ENCODE measurements at places on chromosomes 13 and 19. TPM values are rescaled to one million over a fixed set of nuclear protein-coding genes. Genes with fewer than 3 reads are reported as not detected.

PLK5 gene
- not detected for total RNA-seq

CGB3 gene
- not detected for total RNA-seq

LGALS14 gene
- not detected for total RNA-seq

VSTM1 gene
- not detected for total RNA-seq

CYP2S1 gene
- 1.4 TPM for total RNA-seq

ZNF100 gene
- total RNA-seq = 15.1 TPM

PDE4A gene
- total RNA-seq = 5.6 TPM

PRRG2 gene
- total RNA-seq = 0.31 TPM

PNMA8A gene
- 58.5 TPM for total RNA-seq

CCDC70 gene
- not detected for total RNA-seq

MCOLN1 gene
- total RNA-seq = 9.8 TPM

KLK12 gene
- total RNA-seq = not detected

TMEM272 gene
- 0.16 TPM for total RNA-seq

SHISA2 gene
- 21.4 TPM for total RNA-seq

KLF5 gene
- 2.2 TPM for total RNA-seq

MEIOSIN gene
- total RNA-seq = not detected

FOSB gene
- 2.2 TPM for total RNA-seq

FFAR2 gene
- total RNA-seq = 0.16 TPM

PCDH20 gene
- total RNA-seq = 9.2 TPM

C19orf18 gene
- not detected for total RNA-seq

KCNN4 gene
- total RNA-seq = 0.16 TPM

TTYH1 gene
- 74.7 TPM for total RNA-seq

UBAC2 gene
- 36.2 TPM for total RNA-seq

LRFN3 gene
- 10.5 TPM for total RNA-seq

CEACAM4 gene
- total RNA-seq = not detected

RUBCNL gene
- total RNA-seq = 5.8 TPM

GARIN5A gene
- 0.62 TPM for total RNA-seq

TNFAIP8L1 gene
- 5.6 TPM for total RNA-seq

FUT6 gene
- not detected for total RNA-seq

CCDC9 gene
- total RNA-seq = 2.8 TPM

ANKLE1 gene
- 0.94 TPM for total RNA-seq

Data from occipital lobe (tissue), 3 donors.